Left ventricle myocardium superior (tissue), 1 donor: ENCODE measurements at places on chromosomes 12 and 14.
A peak's percentile ranks its signal among the peaks of the same experiment; 100 is the strongest.

DNA sequence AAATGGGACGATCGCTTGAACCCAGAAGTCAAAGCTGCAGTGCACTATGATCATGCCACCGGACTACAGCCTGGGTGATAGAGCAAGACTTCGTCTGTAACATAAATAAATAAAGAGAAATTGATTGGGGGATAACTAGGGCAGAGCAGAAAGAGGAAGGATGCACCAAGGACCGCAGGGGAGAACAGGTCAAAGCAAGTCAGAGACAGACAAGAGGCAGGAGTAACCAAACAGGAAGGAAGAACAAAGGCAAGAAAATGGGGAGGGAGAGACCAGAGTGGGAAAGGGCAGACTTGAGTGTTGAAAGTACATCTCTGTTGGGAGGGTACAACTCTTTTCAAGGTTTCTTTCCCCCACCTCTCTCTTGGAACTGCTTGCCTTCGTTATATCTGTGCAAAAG, 50.8 kb upstream of the ELK3 start:
- DNase-seq, result no peak

GRCh38 chr12:67534681-67535080, 113.9 kb upstream of the DYRK2 start:
- DNase-seq, result no peak

- DNase-seq, result no peak
These were observed 8.7 kb downstream of the SLC48A1 start for GRCh38 chr12:47781479-47782371.

DNA sequence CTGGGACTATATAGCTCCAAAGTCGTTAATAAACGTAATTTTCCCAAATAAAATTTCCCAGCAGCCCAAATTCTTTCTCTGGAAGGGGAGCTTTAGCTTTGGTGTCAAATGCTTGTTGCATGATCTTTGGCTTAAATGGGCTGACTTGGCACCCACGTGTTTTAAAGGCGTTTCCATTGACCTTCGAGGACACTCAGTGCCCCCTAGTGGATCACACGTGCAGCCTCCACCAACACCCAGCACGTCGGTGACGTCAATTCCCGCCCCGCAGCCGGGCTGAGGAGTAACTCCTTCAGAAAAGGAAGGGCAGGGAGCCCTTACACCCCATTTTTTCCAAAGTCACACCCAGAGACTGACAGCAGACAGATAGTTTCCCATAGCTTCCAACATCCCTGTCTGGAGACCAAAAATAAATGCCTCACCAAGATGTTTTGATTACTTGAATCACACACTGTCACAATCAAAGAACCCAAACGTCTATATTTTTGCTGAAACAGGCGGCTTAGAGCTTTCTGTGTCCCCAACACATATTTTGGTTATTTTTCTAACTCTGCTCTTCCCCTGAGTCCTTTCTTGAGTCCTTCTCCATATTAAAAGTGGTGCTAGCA, 707.9 kb downstream of the AACS start:
- no peak for DNase-seq

- peak; percentile 34 for DNase-seq
These were observed 1.0 kb downstream of the TMEM30B start for GRCh38 chr14:61280092-61280525.

GRCh38 chr14:26577711-26578110, 20.1 kb downstream of the NOVA1 start:
- no peak for DNase-seq

- peak; percentile 45 for DNase-seq
These were observed 120.9 kb downstream of the TMEM132C start for GRCh38 chr12:128387811-128388422.

DNA sequence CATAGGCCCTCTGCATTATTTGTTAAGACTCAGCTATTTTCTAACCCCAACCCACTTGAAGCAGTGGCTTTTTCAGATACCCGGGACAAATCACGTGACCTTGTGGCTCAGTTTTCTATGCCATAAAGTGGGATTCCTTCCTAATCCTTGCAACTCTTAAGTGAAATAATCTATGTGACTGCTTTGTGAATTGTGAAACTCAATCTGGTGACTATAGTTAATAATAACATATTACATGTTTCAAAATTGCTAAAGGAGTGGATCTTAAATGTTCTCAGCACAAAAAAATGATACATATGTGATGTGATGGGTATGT, 17.3 kb downstream of the EML1 start:
- DNase-seq, result no peak

DNA sequence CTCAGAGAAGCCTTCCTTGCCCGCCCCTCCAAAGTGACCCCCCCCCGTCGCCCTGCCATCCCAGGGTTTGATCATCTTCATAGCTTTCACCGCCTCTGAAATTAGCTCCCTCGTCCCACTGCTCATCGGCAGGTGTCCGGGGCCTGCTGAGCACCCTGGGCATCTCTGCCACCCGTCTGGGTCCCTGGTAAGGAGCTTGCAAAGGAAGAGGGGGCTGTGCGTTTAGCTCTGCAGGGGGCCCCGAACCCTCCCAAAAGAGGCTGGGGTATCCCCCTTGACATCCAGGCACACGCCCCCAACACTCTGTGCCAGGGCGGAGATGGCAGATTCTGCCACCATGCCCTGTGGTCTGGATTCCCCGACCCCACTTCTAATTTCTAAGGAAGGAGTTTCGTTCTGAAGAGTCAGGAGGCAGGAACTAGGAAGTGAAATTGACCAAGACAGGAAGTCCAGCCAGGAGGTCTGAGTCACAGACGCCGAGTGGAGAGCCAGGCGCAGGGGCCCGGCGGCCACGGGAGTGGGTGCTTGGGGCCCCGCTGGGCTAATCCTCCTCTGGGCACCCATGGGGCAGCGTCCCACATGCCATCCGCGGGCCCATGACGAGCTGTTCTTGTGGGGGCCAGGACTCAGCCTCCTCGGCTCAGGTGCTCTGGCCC, 95.7 kb downstream of the RFLNA start:
- DNase-seq, result peak; percentile 74

DNA sequence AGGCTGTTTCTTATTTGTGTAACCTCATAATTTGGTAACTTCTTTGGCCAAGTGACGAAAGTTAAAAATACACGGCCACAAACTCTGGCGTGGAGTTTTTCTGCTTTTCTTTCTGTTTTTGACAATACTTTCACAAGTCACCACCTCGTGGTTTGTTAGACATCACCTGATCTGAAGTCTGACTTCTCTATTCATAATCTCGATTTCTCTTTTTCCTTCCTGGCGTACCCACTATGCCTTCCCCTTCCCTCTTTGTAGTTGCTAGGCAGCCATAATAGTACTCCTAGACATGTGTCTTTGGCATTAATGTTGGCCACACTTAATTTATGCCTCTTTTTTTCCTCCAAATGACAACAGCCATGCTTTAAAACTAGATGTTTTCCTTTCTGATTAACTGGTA, 97.6 kb downstream of the POLR3B start:
- DNase-seq, result no peak

DNA sequence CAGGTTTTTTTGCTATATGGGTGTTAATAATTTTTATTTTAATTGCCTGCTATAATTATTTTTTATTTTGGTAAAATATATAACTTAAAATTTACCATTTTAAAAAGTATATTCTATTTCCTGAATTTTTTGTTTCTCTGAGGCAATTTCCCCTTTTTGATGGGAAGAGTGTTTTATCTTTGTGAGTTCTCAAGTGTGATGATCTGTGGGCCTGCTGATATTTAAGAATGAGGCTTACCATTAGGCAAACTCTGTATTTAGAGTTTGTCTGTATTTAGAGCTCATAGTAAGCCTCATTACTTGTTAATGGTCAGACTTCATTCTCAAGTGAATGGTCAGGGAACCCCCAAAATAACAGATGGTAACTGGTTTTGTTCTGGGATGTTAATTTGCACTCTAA, 48.0 kb downstream of the WNK1 start:
- no peak for DNase-seq

DNA sequence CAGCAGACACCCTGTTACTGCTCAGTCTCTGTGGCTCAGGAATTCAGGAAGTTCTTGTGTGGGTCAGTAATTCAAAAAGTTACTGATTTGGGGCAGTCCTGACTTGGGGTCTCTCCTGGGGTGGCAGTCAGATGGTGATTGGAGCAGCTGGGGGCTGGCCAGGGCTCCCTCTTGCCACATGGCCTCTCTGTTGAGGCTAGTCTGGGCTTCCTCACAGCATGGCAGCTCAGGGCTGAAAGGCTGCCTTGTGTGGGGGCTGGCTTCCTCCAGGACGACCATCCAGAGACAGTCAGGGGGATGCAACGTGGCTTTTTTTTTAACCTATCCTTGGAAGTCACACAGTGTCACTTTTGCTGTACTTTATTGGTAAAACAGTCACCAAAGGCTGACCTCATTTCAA, 61.3 kb downstream of the CACNA1C start:
- no peak for DNase-seq

GRCh38 chr14:55946231-55946630, 172.0 kb upstream of the PELI2 start:
- DNase-seq, result no peak

DNA sequence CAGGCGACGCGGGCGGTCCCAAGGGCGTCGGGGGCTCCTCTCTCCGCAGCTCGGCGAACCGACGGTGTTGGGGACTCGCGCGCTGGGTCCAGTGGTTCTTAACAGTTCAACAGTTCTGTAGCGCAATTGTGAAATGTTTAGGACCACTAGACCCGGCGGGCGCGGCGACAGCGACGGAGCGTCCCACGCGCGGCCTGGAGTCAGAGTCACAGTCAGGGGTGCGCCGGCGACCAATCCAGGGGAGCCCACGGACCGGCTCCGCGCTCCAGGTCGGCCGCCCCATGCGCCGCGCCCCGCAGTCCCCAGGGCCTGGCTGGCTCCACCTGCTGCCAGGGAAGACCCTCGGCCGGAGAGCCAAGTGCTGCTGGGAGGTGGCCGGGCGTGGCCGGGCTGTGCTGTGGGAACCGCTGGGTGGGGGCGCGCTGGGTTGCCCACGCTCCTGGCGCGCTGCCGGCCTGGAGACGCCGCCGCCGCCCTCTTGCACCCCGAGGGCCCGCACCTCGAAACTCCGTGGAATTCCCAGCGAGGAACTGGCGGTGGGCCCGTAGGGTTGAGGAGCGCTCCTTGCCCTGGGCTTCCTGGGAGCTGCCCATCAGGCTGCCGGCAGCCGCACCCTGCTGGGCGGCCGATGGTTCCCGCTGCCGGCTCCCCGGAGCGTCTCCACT, 20.9 kb upstream of the KIF26A start:
- DNase-seq, result peak; percentile 29

DNA sequence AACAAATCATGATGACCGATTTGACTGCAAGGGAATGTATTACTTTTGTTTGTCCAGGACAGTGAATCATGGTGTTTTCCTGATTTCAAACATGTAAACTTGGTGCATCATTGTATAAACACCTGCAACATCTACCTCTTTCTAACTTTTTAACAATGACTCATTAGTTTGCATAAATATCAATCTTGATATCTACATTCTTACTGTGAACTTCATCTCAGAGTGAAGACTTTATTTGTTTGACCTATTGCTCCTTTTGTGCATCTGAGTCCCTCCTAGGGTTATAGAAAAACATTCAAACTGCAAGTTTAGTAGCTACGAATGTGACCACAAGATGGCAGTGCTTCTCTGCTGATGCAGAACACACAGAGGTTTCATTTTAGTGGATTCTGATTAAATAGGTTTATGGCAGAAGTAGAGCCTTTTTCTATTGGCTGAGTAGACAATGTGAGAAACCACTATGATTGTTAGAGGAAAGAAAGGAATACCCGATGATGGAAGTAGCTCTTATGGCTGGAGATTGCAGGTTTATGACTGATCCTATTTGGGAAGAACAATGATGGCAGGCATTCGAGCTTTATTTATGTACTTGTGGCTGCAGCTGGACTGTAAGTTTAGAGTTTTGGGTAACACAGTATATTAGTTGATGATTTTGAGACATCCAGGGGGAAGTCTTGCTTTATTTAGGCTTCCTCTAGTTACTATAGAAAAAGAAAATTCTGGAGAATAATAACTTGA, 244.2 kb upstream of the OR4E1 start:
- DNase-seq, result no peak

DNA sequence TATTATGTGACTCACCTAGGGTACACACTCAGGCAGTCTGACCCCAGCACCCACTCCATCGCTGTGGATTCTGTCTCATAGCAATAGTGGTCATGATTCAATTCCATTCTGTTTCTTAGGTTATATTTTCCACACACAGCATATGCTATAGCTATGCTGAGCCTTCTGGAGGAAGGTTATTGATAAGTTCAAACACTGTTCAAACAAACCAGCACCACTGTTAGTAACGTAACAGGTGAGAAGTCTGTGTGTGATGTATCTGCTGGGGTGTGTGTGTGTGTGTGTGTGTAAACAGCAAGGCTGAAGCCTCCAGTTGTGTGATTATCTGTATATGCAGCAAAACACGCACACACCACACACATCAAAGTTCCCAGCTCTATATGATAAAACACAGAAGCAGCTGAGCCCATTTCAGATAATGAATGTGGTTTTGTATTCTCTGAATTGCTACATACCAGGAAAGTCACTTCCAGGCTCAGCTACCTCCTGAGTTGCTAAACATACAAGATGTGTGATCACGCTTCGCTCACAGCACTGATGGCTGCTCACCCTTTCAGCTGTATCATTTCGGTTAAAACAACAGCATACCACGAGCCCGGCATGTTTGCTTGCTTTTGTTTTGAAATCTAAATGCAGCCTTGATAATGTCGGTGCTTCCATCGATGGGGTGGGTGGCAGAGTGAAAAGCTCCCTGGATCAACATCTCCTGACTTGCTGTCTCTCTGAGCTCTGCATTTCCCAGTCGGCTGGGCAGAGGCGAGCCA, 6.8 kb upstream of the SYNE3 start:
- no peak for DNase-seq

- DNase-seq, result no peak
These were observed 95.8 kb downstream of the ITPK1 start for GRCh38 chr14:93019970-93020369.

GRCh38 chr12:82896979-82897378, 210.3 kb downstream of the TMTC2 start:
- no peak for DNase-seq

GRCh38 chr12:10362325-10362724, 27.5 kb downstream of the KLRK1 start:
- no peak for DNase-seq

DNA sequence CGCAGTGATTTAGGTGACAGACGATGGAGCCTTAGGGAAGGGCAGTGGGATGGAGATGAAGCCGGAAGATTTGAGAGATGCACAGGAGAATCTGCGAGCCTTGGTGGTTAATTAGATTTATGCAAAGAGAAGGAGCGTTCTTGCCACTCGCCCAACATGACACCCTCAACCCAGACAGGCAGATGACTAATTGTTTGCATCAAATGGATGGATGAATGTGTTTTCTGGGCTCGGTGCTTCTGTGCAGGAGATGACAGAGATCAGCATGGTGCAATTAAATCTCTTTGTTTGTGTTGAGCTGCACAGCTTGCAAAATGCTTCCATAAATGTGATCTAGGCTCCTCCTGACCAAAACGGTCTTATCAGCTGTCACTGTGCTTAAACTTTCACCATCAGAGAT, 202.3 kb upstream of the PRMT8 start:
- DNase-seq, result no peak

DNA sequence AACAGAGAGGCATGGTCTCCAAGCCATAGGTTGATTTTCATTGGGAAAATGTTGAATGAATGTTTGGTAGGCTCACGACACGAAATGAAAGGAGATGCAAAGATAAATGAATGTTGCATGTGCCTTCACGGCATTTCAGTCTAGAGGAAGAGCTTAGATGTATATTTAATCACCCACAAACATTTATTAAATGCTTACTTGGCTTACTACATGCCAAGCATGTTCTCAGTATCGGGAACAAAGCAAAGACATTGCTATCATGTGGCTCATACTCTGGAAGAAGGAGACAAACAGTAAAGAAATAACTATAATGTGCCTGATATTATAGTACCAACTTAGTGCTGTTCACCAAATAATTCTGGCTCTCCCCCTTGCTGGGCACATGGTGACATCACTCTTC, 133.5 kb downstream of the LLPH start:
- no peak for DNase-seq

- DNase-seq, result peak; percentile 56
These were observed 8.2 kb upstream of the NTS start for GRCh38 chr12:85865890-85866289.
